ENCODE measurements at places on chromosomes 12 and 14. TPM values are rescaled to one million over a fixed set of nuclear protein-coding genes. Genes with fewer than 3 reads are reported as not detected.

DNA sequence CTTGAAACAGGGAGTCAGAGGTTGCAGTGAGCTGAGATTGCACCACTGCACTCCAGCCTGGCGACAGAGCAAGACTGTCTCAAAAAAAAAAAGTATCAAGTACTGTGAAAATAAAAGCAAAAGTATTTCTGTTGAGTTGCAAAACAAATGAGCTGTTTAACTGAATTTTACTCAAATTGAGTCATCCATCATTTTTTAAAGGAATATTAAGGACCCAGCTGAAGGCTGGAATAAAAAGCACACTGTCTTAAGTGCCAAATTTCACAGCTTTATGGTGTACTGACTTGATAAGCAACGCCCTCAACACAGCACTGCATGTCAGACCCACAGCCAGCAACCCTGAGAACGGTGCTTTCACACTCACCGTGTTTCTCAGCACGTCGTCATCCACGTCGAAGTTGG, 57.9 kb downstream of the AMN start:
- DNase-seq = no peak

DNA sequence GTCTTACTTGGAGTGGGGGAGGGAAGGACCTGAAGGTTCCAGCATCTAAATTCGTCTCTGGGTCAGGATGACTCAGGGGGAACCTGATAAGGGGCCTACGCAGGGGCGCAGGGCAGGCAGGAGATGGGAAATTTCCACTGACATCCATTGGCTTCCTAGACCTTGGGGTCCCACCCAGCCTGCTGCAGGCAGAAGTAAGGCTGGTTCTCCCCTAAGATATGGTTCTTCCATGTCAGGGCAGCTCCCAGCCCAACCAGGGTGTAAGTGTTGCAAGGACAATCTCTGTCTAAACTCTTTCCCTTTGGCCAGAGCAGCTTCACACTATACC, 2.1 kb upstream of the NDRG2 start:
- no peak for DNase-seq

The SLC6A15 gene
- 10.1 TPM for total RNA-seq

DNA sequence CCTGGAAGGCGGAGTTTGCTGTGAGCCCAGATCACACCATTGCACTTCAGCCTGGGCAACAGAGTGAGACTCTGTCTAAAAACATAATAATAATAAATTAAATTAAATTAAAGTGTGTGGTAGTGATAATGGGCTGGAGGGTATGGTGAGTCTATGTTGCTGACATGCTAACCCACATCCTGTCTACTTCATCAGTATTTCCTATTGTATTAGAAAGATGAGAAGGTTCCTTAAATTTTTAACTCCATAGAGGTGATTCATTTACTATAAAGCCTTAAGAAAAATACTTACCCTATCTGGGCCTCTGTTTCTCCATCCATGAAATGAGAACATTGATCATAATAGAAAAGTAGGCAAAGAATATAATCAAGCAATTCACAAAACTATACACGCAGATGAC, 280.5 kb downstream of the FBXL14 start:
- DNase-seq = no peak

- DNase-seq = no peak
These were observed 1.4 kb downstream of the MDM2 start for GRCh38 chr12:68809190-68810026.

The CD69 gene
- 2.2 TPM for total RNA-seq

The VRTN gene
- not detected for total RNA-seq

All from lower leg skin (tissue), 4 donors.